ENCODE measurements at places on chromosomes 2 and 18.

DNA sequence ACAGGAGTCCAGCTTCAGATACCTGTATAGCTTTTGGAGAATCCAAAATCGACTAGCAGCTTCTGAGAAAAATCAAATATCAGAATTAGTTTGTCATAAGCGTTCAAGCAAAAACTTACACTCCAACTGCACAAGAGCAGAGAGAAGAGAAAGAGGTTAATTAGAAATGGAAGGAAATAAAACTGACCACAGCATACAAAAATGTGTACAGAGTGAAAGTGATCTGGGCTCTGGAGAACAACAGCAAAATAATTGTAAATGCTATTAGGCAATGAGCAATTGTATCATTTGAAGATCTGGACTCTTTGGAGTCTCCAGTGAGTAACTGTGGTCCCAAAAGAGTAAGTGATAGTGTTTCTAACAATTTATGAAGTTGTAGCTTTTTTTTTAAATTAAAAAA, 867.3 kb downstream of the TRIB2 start:
- no peak for DNase-seq

- no peak for DNase-seq
Measured at GRCh38 chr2:71791501-71792135, 338.3 kb downstream of the DYSF start.

DNA sequence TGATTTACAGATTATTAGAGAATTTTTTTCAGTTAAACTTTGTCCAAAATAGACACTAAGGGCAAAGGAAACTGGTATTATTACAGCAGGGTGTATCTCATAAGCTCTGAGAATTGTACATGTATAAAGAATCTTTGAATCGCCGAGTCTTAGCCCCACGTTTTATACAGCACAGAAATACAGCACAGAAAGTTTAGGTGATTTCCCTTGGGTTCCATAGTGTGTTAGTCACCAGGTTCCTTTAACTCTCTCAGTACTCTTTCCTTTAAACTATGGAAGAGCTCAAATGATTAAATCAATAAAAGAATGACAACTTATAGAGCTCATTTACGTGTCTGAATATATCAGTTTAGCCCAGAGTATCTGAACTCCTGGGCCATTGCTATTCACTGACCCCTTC, 256.8 kb downstream of the NEDD4L start:
- DNase-seq = no peak

GRCh38 chr18:48390641-48391040, 18.5 kb downstream of the ZBTB7C start:
- no peak for DNase-seq

DNA sequence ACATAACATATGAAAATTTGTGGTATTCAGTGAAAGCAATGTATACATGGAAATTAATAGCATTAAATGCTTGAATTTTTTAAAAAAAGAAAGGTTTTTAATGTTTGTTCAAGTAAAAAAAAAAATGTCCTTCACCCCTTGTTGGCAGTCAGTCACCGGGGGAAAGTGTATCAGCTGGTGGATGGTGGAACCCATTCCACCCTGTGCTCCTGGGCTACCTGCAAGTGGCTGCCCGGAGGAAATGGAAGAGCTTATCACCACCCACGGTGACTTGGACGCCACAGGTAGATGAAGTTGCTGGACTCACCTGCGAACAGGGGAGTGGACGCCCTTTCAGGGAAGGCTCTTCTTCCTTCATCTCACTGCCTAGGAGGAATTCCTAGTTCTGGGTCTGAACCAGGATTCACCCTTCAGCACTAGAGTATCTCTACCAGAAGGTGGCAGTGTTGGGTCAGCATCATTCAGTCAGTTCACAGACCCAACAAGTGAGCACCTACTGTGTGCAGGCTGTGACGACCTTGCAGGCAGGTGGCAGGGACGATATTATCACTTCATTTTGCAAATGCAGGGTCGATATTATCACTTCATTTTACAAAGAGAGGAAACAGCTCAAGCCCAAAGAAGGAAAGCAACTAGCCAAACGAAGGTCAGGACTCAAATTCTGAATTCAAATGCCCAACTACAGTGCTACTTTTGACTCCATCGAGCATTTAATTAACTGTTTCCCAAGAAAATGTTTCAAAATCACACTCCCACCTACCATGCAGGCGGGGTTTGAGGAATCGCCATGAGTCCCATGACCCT, 35.8 kb downstream of the CIB4 start:
- peak; percentile 40 for DNase-seq

DNA sequence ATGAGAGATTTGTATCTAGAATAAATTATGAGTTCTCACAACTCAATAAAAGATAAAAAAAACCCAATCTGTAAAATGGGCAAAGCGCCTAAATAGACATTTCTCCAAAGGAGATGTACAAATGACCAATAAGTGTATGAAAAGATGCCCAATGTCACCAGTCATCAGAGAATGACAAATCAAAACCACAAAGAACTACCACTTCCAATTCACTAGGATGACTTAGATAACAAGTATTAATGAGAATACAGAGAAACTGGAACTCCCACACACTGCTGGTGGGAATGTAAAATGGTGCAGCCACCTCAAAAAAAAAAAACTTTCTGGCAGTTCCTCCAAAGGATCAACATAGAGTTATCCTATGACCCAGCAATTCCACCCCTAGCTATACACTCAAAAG, 17.4 kb upstream of the COL6A3 start:
- DNase-seq = peak; percentile 95

- peak; percentile 36 for DNase-seq
Measured at GRCh38 chr2:29561181-29561580, 360.2 kb downstream of the ALK start.

Measured in fibroblast of skin of scalp (primary cell).